ENCODE measurements at places on chromosomes 6 and 20.

DNA sequence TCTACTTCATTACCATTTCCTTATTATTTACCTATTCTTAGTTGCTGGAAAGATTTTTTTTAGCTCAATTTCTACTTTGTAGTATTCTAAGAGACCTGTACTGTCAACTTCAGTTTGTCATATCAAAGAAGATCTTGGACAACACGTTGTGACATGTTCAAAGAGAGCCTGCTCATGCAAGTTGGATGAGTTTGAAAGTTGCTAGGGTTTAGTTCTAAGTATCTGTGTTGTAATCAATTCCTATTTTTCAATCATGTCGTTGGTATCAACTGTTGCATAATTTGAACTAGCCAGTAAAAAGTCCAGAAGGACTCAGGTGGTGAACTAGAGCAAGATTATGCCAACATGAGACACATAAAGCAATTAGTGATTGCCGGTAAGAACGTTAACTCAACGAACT is 30.2 kb downstream of the PKIB start:
- DNase-seq, result no peak

- no peak for DNase-seq
Observed at GRCh38 chr6:122676688-122677087, 66.5 kb downstream of the PKIB start.

DNA sequence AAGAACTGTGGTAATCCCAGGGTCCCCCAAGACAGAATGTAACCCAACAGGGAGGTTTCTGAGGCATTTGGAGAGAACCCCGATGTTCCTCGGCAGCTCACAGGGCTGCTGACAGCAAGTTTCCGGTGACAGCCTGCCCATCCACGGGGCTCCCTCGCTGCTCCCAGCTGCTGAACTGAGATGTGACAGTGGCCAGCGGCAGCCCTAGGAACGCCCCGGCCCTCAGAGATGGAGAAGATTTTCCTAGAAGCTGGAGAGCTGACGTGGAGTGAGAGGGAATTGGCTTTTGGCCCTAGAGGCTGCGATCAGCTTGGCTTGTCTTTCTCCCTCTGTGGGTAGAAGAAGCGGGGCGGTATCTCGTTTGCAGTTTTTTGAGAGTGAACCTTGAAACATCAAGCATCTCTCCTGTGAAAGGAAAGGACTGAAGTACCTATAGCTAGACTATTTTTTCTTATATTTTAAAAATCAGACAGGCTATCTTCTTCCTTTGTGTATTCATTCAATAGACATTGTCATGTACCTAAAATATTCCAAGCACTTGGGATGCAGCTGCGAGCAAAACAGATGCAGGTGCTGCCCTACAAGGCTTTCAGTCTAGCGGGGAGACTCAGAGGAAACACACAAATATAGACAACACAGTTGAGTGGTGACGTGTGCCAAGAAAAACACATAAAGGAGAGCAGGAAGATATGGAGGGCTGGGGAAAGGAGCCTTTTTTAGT is 28.4 kb upstream of the NFATC2 start:
- no peak for DNase-seq

DNA sequence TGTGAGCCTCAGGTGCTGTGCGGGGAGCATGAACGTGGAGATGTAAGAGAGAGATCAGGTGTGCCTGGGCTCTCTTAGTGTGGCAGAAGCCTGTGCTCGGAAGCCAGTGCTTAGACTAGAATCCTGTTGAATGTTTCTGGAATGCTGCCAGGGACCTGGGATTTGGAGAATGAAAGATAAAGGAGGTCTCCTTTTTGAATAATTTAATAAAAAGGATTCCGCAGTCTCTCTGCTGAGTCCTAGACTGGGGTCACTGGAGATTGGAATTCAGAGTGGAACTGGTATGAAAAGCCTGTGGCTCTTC is 18.8 kb upstream of the EFCAB8 start:
- DNase-seq, result no peak

GRCh38 chr20:62413896-62414481 is 6.9 kb upstream of the CABLES2 start:
- no peak for DNase-seq

- DNase-seq, result no peak
Observed at GRCh38 chr20:25297141-25297905, 49.4 kb downstream of the PYGB start.

- no peak for DNase-seq
Observed at GRCh38 chr6:31305703-31306219, 33.9 kb upstream of the HLA-C start.

DNA sequence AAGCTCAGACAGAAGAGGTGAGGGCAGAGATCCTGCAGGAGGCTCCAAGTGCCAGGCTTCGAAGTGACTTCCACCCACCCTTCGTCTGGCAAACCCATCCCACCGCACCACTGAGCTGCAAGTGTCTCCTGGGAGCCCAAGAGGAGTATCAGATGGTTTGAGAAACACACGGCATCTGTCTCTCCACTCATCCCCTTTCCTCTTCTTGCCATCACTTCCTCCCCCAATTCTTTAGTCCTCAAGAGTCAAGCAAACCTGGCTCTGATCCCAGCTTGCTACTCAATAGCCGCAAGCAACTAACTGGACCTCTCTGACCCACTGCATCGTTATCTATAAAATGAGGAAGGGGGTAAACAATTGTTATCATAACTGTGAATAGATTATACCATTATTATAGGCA is 142.1 kb downstream of the BMP7 start:
- no peak for DNase-seq

GRCh38 chr6:29887819-29888776 is 54.2 kb upstream of the HLA-A start:
- peak; percentile 79 for DNase-seq

- DNase-seq, result peak; percentile 46
Observed at GRCh38 chr20:43448748-43449535, 8.8 kb upstream of the SRSF6 start.

DNA sequence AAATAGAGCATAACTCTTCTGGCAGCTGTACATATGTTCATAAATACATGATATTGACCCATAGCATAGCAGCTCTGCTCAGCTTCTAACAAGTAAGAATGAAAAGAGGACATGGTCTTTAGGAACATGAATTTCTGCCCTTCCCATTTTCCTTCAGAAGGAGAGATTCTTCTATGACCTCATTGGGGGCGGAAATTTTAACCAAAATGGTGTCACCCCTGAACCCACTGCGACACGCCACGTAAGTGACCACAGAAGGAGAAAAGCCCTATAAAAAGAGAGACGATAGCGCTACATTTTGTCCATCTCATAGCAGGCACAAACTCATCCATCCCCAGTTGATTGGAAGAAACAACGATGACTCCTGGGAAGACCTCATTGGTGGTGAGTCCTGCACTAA is at the start of gene IL17A:
Gene IL17A (plus strand): TSS at position 301 of the 400 bp plus-strand sequence. CDS start 57 bp downstream, at position 358.
- DNase-seq, result no peak

DNA sequence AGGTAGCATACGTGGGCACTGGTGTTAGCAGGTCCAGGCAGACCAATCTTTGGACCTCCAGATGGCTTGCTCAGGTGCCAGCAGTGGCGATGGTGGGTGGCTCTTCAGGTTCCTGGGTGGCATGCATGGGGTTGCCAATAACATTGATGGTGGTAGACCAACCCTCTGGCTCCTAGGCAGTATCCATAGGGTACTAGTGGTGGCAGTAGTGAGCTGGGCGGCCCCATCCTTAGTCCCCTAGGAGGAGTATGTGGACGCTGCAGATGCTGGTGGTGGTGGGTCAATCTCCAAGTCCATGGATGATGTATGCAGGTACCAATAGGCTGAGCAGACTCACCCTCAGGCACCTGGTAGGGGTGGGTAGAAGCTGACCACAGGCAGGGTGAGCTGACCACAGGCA is 70.6 kb downstream of the ZC2HC1B start:
- no peak for DNase-seq

- no peak for DNase-seq
Observed at GRCh38 chr6:18016698-18017097, 29.3 kb upstream of the KIF13A start.

- DNase-seq, result peak; percentile 67
Observed at GRCh38 chr6:142551274-142551811, 249.5 kb downstream of the ADGRG6 start.

GRCh38 chr6:113668641-113669408 is 188.3 kb upstream of the MARCKS start:
- no peak for DNase-seq

DNA sequence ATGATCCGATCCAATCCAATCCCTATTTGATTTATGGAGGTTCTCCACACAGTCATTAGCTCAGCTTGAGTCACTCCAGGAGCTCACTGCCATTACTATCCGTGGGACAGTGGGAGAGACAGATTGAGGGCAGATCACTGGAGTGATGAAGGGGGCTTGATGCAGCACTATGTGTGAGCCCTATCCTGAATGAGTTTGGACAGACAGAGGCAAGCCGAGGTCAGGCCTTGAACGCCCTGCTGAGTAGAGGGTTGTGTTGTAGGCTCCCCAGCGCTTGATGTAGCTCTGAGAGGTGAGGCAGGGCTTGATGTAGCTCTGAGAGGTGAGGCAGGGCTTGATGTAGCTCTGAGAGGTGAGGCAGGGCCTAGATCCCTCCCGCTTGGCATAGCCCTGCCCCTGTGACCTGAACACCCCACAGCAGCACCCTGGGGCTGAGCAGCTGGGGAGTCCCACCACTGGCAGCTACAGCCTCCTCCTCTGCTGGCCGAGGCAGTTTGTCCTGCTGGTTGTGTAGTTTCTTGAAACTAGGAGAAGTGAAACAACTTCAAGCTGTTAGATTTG is 58.7 kb downstream of the ZFAND3 start:
- no peak for DNase-seq

- no peak for DNase-seq
Observed at GRCh38 chr6:148323344-148323743, 19.3 kb upstream of the SASH1 start.

DNA sequence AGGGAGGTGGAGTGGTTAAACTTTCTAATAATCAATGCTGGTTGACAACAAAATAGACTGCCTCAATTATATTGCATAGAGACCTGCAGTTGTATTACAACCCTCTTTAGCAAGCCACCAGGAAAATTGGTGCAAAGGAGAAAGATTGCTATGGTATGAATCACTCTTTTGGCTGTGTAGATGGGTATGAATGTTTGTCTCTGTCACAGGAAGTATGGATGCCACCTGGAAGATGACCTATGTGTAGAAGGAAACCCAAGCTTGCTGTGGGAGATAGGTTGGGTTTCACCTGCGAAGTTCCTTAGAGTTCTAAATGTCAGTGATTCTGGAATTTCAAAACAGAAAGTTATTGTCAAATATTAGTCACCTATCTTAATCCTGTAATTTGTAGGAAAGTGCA is 134.6 kb downstream of the SOBP start:
- DNase-seq, result no peak

DNA sequence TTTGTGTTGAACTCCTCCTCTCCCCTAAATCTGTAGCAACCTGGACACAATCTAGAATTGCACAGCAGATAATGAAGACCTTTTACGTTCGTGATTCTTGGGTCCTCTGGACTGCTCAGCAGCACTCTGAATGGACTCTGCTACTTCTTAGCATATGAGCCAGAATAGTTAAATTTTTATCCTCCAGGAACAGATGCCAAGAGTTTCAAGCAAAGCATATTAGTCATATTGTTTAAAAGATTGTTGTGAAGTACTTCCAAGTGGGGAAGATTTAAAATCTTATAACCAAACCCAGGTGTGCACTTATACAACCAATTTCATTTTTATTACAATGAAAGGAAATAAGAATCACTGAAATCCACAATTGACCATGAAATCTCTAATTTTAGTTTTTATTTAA is 118.9 kb upstream of the EXOC2 start:
- DNase-seq, result no peak

GRCh38 chr6:70312165-70312745 is 9.4 kb upstream of the COL9A1 start:
- DNase-seq, result no peak

- no peak for DNase-seq
Observed at GRCh38 chr6:3328796-3329195, 70.0 kb downstream of the PSMG4 start.

DNA sequence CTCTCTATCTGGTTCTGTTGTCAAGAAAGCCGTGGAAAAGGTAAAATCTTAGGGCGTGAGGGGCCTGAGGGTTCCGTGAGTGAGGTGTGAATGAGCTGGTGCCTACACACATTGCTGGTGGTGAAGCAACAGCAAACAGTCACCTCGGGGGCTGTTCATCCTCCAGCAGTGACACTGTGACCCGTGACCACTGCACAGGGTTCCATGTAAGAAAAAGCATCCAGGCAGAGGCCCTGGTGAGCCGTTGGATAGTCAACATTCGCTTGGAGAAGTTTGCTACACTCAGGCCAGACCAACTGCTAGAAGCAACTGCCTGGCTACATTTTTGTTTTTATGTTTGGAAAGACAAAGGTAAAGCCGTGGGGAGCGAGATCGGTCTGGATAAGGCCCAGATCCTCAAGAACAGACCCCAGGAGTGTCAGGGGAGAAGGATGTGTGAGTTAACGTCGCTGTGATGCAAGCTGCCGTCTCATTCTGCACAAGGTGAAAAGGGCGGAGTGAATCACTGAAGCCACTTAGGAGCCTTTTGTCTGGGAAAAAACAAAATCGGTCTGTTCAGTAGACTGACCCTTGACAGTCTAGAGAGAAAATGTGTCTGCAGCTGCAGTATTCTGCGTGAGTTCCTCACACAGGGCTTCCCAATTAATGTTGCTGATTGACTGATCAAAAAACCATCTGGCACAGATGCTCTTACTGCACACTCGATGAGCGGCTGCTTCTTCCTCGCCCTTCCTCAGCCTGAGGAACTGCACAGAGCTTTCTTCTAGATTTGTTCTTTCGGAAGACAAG is 404.0 kb downstream of the SMOC2 start:
- DNase-seq, result no peak

Measured in activated CD8-positive, alpha-beta memory T cell treated with anti-CD3 and anti-CD28 coated beads, Interleukin-2, amount 50 U/mL, for 4 hours (primary cell).